GM23338 (cell line): ENCODE measurements at places on chromosomes 3 and 15. TPM values are rescaled to one million over a fixed set of nuclear protein-coding genes. Genes with fewer than 3 reads are reported as not detected.
A peak's percentile ranks its signal among the peaks of the same experiment; 100 is the strongest.

The GPR176 gene
- total RNA-seq = 226 and 248 TPM in 2 replicates

The MASP1 gene
- 1.6 and 5.9 TPM in 2 replicates for total RNA-seq

The LRCH3 gene
- 60.0 and 66.8 TPM in 2 replicates for total RNA-seq

The PRTG gene
- total RNA-seq = 2.3 and 3.4 TPM in 2 replicates

The CPNE4 gene
- 4.1 and 6.5 TPM in 2 replicates for total RNA-seq

The APH1B gene
- 23.8 and 24.4 TPM in 2 replicates for total RNA-seq

The SLC12A1 gene
- total RNA-seq = 0.19 and 0.59 TPM in 2 replicates

The RNU6-1 gene
- total RNA-seq = not detected in 2 replicates

DNA sequence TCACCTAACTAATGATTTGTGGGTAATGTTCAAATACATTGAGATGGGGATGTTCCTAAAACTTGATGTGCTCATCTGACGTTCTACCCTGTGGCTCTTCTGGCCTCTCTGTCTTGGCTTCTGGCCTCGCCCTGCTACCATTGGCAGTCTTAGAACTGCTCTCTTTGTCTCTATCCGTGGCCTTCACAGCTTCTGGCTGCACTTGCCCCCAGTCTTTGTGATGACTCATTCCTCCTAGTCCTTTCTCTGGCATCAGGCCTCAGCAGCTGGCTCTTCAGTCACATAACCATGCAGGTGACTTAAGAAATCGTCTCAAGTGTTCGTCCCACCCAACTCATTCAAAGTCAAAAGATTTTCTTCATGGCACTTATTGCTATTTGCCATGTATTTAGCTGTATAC, 188.1 kb downstream of the BBX start:
- no peak for DNase-seq

DNA sequence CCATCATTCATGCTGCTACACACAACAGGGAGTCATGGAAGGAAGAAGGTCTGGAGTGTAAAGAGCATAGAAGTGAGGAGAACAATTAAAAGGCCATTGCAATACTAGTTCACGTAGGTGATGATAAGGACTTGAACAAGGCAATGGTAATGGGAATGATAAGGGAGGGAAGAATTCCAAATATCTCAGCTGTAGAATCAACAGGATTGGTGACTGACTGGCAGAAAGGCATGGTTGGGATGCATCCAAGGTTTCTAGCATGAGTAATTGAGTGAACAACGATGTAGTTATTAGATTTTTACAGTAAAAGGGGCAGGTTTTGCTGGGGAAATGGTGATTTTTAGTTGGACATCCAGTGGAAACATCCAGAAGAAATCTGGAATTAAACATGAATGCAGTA, 2.4 kb upstream of the SEC62 start:
- DNase-seq = no peak

DNA sequence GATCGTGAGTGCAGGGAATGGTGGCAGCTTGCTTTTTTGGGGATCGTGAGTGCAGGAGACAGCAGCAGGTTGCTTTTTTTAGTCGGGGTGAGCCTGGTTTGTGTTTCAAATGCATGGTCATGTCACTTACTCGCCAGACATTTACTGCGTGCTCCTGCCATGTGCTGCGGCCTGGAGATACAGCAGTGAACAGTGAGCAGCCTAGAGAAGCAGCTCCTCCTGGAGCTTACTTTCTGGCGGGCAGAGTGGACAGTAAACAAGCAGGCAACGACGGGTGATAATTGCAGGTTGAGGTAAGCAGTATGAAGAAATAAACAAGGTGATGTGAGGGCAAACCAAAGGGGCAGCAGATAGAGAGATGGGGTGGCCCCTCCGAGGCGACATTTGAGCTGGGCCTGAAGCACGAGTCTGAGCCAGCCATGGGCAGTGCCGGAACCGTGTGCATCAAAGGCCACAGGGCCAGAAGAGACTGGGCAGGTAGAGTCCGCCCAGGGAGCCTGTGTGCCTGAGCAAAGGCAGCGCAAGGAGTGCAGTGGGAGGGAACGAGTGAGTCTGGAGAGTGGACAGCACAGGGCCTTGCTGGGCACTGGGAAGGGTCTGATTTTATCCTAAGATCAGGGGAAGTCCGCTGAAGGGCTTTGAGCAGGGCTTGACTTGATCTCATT, 57.3 kb upstream of the RASA2 start:
- no peak for DNase-seq

GRCh38 chr15:87981969-87982368, 274.6 kb downstream of the NTRK3 start:
- DNase-seq = no peak

DNA sequence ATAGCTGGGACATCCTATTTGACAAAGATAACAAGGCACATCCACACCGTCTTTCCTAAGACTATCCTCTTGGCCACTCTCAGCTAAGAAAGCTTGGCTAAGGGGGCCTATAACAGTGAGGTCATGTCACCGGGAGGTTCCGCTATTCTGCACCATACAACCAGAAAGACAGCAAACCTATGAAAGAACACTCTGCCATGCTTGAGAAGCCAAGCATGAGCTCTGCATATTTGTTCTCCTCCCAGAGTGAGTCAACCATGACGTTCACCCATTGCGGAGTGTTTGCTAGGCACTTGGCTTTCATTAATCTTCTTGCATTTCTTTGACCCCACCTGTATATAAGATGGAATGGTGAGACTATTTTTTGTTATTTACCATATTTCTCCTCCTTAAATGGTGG, 141.2 kb downstream of the GMNC start:
- DNase-seq = no peak

DNA sequence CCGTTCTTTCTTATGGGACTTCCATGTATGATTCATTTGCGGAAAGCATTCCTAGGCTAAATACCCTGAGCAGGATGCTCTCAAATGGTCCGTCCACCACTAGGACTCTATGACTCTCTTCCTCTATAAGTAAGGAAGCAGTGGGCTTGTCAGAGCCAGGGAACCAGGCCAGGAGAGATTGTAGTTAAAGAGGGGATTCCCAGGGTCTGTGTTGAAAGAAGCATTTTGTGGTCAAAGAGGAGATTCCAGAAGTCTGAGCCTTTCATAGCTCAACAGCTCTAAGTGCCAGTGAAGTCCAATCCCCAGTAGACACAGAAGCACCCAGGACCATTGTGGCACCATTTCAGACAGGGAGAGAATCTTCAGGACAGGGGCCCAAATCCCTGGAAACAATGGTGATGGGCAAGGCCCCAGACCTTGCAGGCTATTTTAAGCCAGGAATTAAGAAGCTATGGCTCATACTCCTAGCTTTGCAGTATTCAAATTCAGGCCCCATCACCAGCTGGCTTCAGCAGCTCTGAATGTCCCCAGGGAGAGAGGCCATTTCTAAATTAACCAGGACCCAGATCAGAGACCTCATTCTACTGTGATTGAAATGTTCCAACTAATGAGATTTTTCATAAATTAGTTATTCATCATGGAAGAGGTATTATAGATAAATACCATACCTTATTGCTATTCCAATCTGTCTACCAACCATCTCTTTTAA, 81.7 kb downstream of the CD47 start:
- DNase-seq = no peak

DNA sequence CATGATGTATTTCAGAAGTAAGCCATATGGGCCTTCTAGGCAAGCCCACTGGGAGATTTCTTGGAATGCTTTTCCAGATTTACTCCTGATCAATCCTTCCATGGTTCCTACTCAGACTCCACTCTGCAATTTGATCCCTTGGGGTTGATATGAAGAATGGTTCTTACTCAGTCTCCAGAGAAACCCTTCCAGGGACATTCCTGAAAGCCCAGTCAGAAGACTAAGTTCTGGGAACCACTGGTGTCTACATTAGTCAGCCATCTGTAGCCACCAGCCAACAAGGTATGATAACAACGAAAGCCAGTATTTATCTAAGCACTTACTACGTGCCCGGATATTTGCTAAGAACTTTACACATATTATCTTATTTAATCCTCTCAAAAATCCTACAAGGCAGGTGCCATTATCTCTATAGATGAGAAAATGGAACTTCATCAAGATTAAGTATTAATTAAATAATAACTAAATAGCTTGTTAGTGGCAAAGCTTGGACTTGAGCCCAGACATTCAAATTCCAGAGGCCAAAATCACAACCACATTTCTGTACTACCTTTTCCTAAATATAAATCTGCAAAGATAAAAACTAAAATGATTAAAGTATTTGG, 32.7 kb downstream of the ZNF385D start:
- no peak for DNase-seq

- no peak for DNase-seq
Measured at GRCh38 chr3:112233083-112233482, 60.9 kb downstream of the SLC9C1 start.

DNA sequence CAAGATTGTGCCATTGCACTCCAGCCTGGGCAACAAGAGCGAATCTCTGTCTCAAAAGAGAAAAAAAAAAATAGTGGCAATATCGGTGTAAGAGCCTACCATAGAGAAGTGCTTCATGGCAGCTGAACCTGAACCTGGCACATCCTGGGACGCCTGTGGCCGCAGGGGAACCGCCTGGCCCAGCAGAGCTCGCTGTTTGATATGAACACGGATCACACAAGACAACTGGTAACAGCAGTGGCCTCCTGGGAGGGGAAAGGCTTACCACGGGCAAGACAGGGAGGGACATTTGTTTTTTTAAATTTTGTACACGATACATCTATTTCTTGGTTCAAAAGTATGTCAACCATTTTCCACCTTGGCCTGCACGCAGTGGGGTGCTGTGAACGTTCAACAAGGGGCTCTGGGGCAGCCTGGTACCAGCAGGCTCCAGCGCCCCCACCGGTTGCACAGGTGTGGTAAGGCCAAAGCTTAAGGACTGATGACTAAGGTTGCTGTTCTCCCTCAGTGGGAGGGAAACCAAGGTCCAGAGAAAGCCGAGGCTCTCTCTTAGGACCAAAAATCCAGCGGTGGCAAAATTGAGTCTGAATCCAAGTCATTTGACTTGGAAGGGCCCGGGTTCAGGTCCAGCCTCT, 21.7 kb upstream of the EPHB3 start:
- DNase-seq = peak; percentile 78

DNA sequence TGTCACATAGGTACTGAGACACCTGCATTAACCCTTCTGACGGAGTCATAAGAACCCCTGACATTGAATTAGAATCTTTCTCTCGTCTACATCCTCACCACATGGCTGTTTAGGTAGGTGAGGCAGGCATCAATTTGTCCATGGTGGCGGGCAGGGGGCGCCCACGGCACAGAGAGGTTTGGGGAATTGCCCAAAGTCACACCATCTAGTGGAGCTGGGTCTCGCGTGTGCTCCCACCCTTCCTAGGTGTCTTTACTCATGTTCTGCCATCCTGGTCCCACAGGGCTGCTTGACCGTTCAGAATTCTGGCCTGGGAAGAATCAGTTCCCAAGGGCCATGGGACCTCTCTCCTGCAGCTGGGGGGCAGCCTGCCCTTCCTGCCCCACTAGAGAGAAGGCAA, 14.7 kb upstream of the DLL4 start:
- peak; percentile 63 for DNase-seq

GRCh38 chr3:16692486-16693344, 87.5 kb upstream of the DAZL start:
- no peak for DNase-seq

- peak; percentile 29 for DNase-seq
Measured at GRCh38 chr3:114362815-114363214, 69.0 kb downstream of the TIGIT start.
